ENCODE measurements at places on chromosomes 7 and 10.

GRCh38 chr10:48533951-48534720 is 70.7 kb downstream of the ARHGAP22 start:
- DNase-seq, result no peak

GRCh38 chr10:109587366-109587765 is 335.9 kb downstream of the XPNPEP1 start:
- no peak for DNase-seq

DNA sequence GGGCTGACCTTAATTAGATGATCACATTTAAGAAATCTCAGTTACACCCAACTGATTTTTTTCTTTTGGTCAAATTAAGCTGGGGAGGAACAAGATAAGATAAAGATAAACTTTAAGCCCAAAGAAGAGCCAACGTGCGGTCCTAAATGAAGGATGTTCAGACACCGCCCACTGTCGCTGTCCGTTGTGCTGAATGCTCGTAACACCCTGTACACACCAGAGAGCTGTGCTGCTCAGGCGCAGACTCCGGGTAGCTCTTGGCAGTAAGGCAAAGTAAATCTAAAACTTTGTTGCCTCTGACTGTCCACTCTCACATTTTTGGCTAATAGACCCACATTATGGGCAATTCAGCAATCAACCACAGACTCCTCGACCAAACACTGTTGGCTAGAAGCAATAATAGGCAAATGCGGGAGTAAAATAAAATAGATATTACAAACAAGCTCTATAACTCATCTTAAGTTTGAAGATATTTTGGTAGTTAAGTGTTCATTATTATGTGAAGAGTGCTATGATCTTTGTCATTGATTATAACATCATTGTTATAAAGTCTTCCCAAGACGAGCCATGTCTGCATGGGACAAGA is 57.1 kb downstream of the PLPP4 start:
- DNase-seq, result peak; percentile 57

- DNase-seq, result no peak
Measured at GRCh38 chr7:68914006-68914405, 684.3 kb upstream of the AUTS2 start.

DNA sequence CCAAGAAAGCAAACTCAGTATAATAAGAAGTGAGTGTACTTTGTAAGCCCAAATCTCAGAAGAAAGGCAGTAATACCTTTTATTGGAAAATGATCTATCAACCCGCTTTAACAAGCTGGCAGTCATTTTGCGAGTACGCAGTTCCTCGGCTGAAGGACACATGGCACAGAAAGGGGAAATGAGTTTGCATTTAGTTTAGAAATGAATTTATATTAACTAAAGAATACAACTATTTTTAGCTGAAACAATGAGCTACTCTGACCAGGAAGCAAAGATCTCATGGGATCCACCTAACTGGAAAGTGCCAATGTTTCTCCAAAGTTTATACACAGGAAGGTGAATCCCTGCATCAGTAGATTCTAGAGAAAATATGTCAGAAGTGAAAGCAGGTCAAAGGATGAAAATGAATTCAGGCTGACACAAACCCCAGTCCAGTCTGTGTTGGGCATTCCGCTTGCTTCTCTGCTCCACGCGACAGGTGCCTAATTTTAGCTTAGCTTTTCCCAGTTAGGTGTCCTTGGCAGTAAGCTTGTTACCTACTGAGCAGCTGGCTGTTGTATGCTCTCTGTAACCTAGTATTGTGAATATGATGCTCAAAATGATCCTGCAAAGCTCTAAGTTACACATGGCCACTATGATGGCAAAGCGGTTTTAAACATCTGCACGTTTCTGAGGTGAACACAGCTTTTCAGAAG is 112.8 kb downstream of the LARP4B start:
- DNase-seq, result no peak

GRCh38 chr7:117126676-117127075 is 173.4 kb downstream of the ST7 start:
- peak; percentile 43 for DNase-seq

- DNase-seq, result no peak
Measured at GRCh38 chr7:143499743-143500348, 22.2 kb downstream of the TAS2R41 start.

- DNase-seq, result peak; percentile 67
Measured at GRCh38 chr7:1853431-1853985, 183.4 kb downstream of the ELFN1 start.

DNA sequence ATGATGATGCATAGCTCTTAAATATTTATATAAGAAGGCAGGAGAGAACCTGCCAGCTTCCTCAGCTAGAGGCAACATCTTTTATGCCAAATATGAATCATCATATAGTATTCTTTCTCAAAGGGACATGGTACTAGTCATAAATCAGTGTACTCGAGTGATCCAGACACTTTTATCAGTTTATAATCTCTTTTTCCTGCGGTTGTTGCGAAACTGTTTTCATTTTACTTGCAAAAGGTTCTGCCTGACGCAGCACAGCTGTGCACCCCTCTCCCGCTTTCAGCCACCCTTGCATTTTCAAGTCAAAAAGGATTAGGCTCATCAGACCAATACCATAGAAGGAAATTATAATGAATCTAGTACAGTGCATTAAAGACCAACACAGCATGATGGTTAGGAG is 332.3 kb upstream of the PRKCQ start:
- no peak for DNase-seq

- DNase-seq, result peak; percentile 54
Measured at GRCh38 chr7:66323114-66323796, 118.1 kb downstream of the TPST1 start.

DNA sequence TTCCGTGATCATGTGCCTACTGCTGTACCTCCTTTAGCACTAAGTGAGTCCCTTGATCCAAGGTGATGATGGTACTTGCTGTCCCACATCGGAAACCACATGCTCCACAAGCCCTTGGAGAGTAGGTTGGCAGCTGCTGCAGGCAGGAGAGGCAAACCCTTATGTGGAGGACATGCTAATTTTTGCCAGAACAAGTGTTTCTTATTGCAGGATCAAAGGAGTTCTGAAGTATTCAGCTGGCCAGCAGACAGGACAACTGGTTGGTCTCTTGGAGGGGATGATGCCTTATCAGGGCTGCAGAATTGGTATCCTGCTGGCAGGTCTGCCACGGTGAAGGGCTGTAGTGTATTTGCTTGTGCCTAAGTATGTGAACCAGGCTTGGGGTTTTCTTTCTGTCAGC is 36.8 kb downstream of the NACAD start:
- DNase-seq, result peak; percentile 63

DNA sequence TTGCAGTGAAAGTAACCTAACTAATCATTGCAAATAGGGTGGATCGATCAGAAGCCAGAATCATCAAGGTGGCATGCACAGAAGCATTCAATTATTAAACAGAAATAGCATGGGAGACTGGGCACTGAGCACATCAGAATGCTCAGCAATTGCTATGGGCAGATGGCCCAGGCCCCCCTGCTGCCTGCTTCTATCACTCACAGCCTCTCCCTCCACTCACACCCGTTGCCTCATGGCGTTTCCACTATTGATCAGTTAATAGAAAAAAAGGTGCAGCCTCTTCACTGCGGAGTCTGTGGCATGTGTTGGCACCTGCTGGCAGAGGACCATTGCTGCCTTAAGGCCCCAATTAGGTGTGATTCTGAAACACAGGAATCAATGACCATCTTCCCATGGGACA is 11.2 kb upstream of the HTR5A start:
- no peak for DNase-seq

DNA sequence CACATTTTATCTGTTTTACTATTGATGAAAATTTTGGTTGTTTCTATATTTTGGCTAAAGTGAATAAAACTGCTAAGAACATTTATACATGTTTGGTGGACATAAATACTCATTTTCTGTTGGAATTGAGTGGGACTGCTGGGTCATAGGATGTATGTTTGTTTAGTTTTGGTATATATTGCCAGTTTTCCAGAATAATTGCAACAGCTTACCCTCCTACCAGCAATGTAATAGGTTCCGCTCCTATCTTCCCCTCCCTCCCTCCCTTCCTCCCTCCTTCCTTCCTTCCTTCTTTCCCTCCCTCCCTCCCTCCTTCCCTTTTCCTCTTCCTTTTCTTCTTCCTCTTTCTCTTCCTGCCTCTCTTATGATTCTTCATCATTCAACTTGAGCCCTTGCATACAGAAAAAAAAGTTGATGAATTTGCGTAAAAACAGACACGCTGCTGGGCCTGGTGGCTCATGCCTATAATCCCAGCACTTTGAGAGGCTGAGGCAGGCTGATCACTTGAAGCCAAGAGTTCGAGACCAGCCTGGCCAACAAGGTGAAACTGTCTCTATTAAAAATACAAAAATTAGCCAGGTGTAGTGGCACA is 23.5 kb downstream of the VKORC1L1 start:
- no peak for DNase-seq

- DNase-seq, result no peak
Measured at GRCh38 chr7:150665896-150666295, 19.6 kb upstream of the GIMAP2 start.

DNA sequence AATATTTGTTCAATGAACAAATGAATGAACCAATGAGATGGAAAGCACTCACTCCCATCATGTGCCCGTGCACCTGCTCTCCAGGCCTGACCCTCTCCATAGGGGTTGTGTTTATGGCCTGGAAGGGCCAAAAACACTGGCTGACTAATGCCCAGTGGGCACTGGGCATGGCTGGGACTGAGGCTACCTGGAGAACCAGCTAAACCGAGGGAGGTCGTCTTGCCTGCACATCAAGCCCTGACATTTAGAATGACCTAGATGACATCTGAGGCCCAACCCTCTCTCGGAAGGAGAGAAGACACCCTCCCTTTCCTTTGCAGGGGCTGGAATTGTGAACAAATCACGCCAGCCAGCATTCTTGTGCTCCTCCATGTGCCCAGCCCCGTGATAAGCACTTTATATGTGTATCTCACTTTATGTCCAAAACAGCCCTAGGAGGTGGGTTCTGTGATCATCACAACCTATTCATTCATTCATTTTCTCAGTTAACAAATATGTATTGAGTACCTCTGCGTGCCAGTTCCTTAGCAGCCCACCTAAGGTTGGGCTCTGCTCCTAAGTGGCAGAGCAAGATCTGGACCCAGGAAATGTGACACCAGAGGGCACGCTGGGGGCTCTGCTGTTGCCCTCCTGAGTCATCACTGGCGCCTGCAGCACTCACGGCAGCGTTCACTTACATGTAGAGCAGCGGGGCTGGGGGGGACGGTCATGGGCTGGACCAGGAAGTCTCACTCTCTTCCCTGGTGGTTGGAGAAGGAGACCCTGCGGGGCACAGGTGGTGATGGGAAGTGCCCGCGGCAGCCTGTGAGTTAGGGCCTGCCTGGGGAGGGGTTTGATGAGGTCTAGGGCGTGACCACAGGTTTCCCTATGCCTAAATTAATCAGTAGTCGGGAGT is 52.0 kb downstream of the TSPAN15 start:
- DNase-seq, result no peak

DNA sequence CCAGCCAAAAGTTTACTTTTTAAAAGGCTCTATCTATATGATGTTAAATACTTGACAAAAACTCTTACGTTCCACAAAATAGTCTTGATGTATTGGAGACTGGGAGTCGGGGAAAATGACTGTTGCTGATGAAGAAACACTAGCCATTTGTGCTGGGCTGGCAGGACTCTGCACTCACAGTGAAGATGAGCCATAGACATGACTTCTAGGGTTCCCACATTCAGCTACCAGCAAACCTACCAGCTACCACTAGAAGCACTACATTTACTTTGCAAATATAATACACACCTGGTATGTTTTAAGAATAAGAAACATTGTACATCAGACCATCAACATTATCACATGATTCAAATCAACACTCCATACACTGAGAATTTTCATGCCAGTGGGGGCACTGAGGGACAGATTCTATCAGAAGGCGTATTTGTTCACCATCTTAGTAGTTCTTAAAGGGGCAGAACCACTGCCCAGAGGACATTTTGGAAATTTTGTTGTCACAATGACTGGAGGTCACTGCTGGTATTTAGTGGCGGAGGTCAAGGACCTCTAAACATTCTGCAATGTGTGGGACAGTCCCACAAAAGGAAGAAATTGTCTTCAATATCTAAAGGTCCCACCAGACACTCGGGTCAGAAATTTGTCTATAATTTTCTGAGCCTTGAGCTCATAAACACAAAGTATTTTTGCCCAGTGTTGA is 52.3 kb downstream of the PARD3 start:
- no peak for DNase-seq

- no peak for DNase-seq
Measured at GRCh38 chr10:107284187-107284586, 119.7 kb upstream of the SORCS1 start.

All from left lung (tissue), 14 donors.